IMR-90 (cell line): ENCODE measurements at places on chromosomes 6 and 20. TPM values are rescaled to one million over a fixed set of nuclear protein-coding genes. Genes with fewer than 3 reads are reported as not detected.
A peak's percentile ranks its signal among the peaks of the same experiment; 100 is the strongest.

GRM4 gene
- 0.02 and 0.03 TPM in 2 replicates for polyA plus RNA-seq

GRCh38 chr6:107543567-107543966, 53.6 kb downstream of the SOBP start:
- DNase-seq, result no peak

ANKRD66 gene
- polyA plus RNA-seq, result not detected in 2 replicates

DNA sequence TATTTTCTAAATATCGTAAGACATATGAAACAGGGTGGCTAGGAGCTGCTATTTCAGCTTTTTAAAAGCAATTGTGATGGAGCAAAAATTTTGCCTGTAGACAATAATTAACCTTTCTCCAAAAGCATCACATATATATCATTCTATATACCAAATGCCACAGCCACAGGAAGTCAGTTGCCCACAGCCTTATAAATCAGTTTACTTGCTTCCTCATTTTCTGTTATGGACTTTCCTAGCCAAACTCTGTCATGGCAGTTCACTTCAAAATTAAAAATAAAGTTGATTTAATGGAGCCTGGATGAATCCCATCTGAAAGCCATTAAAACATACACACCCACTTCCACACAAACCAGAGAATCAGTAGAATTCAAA, 93.4 kb upstream of the NHSL1 start:
- no peak for DNase-seq

- DNase-seq, result no peak
Observed at GRCh38 chr6:129946439-129947140, 71.8 kb upstream of the L3MBTL3 start.

DNA sequence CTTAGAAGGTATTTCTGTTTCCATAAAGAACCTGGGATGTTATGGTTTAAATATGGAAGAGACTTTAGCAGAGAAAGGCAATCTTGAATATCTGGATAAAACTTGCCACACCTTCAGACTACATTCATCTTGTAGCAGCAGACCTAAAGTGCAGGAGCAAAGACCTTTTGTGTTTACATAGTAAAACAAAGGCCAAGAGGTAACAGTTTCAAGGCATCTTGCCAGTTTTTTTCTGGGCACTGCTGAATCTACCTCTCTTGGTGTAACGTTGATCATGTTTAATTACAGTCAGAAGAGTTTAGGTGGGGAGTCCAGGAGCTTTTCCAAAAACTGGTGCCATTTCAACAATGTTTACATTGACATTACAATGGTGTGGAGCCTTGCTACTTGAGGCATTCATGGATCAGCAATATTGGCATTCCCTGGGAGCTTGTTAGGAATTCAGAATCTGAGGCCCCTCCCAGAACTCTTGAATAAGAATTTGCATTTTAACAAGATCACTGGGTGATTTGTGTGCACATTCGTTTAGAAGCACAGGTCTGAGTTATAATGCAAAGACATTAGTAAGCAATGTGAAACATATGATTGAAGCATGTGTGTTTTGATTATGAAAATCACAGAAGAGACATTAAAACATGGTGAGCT, 94.5 kb downstream of the F13A1 start:
- DNase-seq, result no peak

GRCh38 chr6:64233746-64234145, 598.1 kb downstream of the PHF3 start:
- no peak for DNase-seq

DNA sequence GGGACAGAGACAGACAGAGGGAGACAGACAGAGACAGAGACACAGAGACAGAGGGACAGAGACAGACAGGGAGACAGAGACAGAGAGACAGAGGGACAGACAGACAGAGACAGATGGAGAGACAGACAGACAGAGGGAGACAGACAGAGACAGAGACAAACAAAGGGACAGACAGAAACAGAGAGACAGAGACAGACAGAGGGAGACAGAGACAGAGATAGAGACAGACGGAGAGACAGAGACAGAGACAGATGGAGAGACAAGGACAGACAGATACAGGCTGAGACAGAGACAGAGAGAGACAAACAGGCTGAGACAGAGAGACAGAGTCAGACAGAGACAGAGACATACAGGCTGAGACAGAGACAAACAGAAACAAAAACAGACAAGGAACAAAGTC, 39.4 kb upstream of the PHACTR3 start:
- DNase-seq, result no peak

STX7 gene
- polyA plus RNA-seq, result 13.3 and 16.5 TPM in 2 replicates

SPATS1 gene
- polyA plus RNA-seq, result not detected in 2 replicates

DNA sequence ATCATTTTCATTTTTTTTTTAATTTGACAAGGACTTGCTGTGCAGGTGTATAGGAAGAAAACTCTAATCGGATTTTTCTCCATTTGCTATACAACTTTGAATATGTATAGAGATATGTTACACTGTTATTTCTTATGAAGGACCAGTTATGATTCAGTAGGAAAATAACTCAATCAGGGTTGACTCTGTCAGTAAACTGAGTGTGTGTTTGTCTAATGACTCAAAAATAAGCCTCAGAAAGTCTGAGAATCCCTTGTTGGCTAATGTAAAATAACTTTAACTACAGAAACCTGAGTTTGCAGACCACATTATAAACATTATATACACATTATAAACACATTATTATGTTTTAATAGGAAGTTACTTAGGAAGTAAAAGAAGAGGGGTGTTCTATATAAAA, 352.6 kb downstream of the RIMS1 start:
- peak; percentile 69 for DNase-seq

DNA sequence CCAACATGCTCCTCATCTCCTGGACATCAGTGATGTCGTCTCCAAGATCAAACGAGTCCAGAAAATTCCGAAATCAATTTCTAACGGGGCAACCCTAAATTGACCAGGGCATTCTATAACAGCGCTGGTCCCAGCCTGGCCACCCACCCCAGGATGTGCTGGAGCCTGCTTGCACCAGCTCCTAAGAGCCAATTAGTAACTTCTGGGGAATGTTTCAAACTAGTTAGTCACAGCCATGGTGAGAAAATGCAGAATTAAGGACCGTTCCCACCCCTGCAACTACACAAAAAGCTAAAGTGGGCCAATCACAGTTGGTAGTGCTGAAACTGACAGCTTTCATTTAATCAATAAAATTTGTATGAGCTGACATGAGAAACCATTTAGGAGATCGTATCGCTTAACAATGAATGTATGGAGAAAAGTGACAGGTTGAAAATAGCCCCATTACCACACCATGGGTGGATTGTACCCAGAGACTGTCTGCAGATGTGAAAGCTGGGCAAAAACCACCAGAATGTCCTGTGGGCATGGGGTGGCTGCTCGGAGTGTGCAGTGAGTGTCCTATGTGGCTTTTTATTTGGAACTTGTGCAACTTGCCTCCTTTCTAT, 165.7 kb upstream of the AFDN start:
- no peak for DNase-seq

GRCh38 chr6:33373960-33374910, 17.4 kb upstream of the KIFC1 start:
- DNase-seq, result no peak

GRCh38 chr6:85451565-85452306, 1.9 kb downstream of the NT5E start:
- no peak for DNase-seq

DNA sequence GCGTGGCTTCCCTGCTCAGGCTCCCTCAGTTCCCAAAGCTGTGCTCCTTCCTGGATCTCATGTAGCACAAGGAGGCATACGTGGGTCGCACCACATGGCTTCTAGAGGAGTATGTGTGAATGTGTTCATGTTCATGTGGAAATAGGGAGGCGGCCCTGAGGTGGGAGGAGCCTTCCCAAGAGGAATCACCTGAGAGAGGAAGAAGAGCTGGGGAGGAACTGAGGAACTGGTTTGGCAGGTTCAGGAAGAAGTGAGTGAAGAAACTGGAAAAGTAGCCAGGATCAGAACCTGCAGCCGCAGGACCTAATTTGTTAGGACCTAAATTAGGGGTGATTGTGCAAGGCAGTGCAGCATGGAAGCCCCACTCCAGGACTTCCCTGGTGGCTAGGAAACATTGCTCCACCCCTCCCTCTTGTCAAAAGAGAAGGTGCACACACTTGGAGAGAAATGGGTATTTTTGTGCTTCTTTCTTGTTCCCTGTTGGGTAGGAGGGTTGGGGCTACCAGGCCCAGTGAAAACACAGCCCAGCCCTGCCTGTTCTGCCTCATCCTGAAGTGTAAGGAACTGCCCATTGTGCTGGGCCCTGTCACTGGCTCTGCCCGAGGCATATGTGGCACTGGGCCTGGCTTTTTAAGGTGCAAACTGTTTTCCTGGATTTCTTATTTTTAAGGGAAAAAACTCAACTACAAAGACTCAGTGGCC, 20.7 kb downstream of the SYNJ2 start:
- no peak for DNase-seq

DNA sequence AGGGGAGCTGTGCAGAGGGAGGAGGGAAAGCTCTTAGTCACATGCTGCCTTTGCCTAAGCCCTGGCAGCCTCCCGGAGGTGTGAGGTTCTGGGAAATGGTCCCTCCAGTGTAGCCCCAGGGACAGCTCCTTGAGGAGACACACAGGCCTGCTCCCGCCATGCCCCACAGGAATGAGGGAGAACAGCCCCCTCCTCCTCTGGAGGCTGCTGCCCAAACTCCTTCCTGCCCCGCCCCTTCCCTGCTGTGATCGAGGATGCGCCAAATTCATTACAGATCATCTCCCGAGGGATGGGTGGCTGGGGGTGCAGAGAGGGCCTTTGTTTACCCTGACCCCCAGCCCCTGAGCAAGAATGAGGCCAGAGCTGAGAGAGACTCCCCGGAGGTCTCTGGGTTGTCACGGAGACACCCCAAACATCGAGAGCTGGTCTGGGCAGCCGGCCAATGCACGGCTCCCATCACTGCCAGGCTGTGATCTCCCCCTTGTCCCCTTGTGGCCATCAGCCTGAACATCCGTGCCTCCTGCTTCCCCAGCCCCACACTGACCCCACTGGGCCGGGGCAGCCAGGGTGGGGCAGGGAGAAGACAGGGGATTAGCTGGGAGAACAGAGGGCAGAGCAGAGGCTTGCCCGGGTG, 8.4 kb downstream of the CYP21A2 start:
- no peak for DNase-seq

DNA sequence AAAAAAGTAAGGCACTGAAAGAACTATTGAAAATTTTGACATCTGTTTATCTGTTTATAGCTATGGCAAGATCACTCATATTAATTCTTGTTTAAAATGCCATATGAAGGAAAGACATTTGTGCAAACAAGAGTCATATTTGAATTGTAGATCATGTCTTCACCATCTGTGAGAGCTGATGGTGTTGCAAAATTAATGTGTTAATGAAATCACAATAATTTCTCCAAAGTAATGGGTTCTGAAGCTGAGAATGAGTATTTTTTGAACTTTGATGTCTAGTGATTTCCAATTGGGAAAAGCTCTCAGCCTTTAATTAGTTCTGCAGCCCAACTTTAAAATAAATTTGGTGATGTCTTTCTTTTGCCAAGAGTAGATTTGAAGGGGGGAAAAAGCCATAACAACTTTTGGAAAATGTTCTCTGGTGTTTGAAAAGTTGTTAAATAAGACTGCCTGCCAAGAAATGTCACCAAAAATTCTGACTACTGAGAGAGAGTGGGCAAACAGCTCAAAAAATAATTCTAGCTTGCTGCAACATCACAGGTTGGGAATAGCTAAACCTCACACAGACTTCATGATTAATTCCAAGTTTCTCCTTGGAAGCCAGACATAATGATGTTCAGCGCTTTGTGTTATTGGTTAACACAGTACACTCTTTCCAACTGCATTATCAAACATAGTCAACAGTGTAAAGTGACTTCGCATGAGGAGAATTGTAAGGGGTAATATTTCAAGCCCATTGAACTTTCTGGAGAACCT, 142.6 kb downstream of the SOBP start:
- DNase-seq, result no peak

- DNase-seq, result peak; percentile 86
Observed at GRCh38 chr6:133337308-133337707, 96.2 kb downstream of the EYA4 start.

COL9A3 gene
- polyA plus RNA-seq, result 1.4 TPM in 2 replicates

- DNase-seq, result no peak
Observed at GRCh38 chr20:44773070-44773829, 27.6 kb downstream of the KCNK15 start.

DNA sequence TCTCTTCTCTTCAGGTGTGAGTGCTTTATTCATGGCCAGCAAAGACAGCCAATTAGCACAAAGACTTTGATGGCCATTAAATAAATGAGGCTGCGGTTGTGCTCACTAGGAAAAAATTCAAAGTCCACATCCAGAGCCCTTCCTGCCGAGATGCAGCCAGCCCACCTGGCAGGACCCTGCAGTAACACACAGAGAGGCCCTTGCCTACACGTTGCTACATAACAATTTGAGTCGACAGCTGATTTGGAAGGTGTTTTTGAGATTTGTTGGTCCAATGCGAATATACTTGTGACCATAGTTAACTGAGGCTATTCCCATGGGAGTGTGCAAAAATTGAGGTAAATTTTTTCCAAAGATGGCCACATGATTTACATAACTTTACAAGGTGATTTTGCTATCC, 605.4 kb upstream of the HTR1E start:
- no peak for DNase-seq

BTN1A1 gene
- not detected in 2 replicates for polyA plus RNA-seq

- no peak for DNase-seq
Observed at GRCh38 chr6:165697171-165697570, 34.1 kb upstream of the PDE10A start.

DNA sequence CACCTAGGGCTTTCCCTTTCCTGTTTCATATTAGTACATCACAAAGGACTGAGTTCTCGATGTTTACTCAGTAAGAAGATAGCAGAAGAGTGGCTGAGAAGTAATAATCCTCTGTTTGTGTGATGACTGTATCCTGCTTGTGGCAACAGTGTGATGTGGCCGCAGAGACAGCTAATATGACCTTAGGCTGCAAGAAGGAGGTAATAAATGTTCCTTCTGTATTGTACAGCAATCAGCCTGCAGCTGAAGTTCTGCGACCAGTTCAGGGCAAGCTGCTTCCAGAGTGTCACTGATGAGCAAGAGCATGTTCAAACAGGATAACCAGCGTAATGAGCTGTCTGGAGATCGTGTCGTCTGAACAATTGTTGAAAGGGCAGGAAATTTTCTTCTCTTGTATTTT, 70.9 kb downstream of the OPN5 start:
- DNase-seq, result no peak

DNA sequence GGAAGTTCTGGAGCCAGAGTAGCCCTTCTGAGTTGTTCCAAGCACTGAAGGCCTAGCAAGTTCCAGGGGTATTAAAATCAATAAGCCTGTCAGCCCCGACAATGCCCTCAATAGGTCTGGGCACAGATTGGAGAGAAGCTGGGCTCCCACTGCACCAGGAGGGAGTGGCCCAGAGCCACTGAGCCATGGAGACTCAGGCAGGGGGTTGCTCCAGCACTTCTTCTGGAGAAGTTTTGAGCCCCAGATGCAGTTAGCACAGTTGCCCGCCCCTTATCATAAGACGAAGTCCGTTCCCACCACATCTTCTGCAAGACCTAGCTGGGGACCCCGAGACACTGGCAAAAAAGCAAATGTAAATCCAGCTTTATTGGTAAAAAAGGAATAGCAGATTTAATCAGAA, 13.0 kb downstream of the DEFB132 start:
- DNase-seq, result no peak

DNA sequence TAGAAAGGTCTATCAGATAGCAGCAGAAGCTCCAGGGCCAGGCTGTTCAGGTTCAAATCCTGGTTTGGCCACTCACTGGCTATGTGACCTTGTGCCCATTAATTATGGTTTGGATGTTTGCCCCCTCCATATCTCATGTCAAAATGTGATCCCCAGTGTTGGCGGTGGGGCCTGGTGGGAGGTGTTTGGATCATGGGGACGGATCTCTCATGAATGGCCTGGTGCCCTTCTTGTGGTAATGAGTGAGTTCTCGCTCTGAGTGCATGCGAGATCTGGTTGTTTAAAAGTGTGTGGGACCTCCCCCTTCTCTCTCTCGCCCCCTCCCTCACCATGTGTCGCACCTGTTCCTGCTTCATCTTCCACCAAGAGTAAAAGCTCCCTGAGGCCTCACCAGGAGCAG, 240.9 kb downstream of the LRFN2 start:
- DNase-seq, result no peak
